ENCODE measurements at places on chromosomes 5 and 9.

DNA sequence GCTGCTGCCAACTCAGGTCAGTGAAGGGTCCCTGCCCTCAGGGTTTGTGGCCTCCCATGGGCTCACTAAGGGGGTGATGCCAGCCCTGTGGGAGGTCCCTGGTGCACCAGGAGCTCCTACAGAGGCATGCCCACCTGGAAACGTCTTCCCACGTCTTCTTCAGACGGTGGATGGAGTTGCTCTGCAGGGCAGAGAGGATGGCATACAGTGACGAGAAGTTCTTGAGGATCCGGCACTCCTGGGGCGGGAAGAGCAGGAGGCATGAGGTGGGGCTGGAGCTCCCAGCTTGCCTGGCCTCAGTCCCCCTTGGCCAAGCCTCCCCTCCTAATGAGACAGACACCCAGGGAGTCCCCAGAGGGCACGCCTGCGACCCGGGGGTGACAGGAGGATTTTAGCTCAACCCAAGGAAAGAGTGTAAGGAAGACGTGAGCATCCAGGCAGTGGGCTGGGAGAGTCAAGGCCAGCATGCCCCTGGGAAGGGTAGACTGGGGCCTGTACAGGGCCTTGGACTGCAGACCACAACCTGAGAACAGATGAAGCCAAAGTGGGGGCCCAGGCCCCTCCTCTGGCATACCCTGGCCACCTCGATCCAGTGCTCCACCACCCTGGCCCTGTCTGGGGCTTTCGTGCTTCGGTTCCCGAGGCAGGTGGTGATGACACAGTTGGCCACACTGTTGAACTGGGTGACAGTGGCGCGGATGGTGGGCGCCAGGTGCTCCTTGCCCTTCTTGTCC lies 14.4 kb downstream of the RALGDS start:
- no peak for DNase-seq

- DNase-seq: no peak
Measured at GRCh38 chr5:23001120-23001519, 148.0 kb upstream of the CDH12 start.

DNA sequence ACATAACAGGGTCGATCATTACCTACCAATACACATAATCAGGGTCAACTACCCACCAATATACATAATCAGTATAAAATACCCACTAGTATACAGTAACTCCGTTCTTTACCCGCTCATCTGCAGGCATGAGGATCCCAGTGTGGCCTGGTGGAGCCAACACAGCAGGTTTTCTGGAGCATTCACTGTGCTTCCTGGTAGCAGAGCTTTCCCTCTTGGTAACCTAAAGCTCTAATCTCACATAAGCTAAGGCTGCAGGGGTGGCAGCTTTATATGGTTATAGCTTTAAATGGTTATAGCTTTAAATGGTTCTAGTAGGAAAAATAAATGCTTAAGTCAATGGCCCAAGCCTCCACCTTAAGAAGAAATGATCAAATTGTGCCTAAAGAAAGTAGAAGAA lies 11.9 kb downstream of the LCN1 start:
- DNase-seq: no peak

DNA sequence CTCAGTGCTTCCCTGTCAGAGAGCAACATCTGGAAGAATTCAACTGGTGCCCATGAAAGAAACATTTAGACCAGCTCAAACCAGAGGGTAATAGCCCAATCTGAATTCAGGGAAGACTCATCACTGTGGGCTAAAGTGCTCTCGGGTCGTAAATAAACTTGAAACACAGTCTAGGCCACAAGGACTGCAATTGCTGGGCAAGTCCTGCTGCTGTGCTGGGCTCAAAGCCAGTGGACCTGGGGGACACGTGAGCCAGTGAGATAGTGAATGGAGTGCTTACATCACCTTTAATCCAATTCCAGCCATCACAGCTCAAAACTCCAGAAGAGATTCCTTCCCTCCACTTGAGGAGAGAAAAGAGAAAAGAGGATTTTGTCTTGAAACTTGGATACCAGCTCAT lies 78.1 kb upstream of the DAP start:
- DNase-seq: no peak

GRCh38 chr5:150278046-150278730 lies 11.4 kb downstream of the CAMK2A start:
- no peak for DNase-seq

DNA sequence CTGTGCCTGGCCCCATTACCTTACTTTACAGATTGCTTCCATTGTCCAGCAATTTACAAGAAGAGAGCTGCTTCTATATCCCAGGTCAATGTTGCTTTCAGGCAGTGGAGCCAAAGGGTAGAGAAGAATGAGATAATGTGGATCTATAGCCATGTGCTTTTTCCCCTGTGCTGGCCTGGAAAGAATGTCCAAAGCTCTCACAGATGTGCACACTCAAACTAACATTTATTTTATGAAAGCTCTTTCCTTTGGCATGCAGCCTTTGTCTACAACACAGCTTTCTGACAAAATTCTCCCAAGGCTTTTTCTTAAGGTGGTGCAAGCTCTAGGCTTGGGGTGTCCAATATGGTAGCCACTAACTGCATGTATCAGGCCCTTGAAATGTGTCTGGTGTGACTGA lies 217.3 kb downstream of the LRRC70 start:
- DNase-seq: no peak

DNA sequence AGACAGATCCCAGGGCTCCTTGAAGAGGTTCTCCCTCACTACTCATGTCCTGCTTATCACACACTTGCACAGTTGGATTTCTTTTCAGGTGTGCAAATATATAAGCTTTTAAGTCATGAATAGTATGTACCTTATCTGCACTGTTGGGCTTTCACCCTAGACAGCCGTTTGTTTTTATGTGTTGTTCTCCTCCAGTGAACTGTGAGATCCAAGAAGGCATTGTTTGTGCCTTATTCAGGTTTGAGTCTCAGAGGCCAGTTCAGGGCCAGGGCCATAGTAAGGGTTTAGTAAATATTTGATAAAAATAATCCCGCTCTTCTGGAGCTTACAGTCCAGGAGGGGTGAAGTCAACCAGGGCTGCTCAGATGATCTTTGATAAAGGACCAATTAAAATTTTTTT lies 480.0 kb downstream of the TMEM38B start:
- DNase-seq: no peak

- no peak for DNase-seq
Measured at GRCh38 chr9:281741-282645, 67.3 kb downstream of the DOCK8 start.

DNA sequence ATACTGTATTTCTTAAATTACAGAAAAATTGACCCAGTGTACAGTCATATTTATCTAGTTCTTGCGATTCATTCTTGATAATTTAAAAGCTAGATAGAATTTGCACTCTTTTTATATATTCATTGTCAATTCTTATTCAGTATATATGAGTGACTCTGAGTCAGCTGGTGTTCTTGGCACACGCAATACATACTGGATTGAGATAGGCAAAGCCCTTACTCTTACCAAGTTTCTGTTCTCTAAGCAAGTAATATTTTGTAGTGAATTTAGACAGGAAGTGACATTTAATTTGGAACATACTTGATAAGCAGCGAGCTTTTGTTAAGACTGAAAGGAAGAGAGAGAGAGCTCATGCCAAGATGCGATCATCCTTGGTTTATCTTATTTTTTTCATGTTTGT lies 57.7 kb downstream of the GPBP1 start:
- DNase-seq: no peak

DNA sequence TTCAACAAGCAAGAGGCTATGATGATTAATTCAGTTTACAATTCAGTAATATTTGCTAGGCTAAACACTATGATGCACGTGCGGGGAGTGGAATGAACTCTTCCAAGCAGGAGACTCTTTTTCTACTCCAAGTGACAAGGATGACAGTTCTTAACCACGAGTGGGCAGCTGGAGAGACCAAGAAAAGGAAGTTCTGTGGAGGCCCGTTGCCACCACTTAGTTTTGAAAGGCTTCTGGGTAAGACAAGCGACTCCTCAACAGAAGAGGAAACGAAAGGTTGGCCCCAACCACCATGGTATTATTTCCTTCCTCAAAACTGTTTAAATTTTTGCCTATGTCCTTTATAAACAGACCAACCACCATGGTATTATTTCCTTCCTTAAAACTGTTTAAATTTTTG lies 2.8 kb downstream of the DCAF12 start:
- DNase-seq: no peak

- DNase-seq: no peak
Measured at GRCh38 chr9:126586236-126586635, 27.5 kb upstream of the LMX1B start.

- no peak for DNase-seq
Measured at GRCh38 chr9:126207256-126207655, 119.4 kb upstream of the MVB12B start.

GRCh38 chr9:101457003-101457402 lies 21.4 kb upstream of the ALDOB start:
- DNase-seq: no peak

GRCh38 chr5:1141834-1142233 lies 30.0 kb upstream of the SLC12A7 start:
- DNase-seq: no peak

DNA sequence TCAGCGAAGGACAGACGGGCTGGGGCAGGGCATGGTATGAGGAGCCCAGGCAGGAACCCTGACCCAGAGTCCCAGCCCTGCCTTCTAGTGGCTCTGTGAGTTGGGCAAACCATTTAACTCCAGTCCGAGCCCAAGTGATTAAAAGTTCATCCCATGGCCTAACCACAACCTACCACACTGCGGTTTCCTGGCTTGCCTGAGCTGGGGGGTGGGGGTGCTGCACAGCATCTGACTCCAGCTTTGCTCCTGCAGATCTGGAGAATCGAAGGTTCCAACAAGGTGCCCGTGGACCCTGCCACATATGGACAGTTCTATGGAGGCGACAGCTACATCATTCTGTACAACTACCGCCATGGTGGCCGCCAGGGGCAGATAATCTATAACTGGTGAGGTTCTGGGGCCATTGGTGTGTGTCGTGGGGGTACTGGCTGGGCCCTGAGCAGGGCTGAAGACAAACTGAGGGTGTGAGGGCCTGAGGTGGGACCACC lies 49.0 kb downstream of the STOM start:
- DNase-seq: no peak

DNA sequence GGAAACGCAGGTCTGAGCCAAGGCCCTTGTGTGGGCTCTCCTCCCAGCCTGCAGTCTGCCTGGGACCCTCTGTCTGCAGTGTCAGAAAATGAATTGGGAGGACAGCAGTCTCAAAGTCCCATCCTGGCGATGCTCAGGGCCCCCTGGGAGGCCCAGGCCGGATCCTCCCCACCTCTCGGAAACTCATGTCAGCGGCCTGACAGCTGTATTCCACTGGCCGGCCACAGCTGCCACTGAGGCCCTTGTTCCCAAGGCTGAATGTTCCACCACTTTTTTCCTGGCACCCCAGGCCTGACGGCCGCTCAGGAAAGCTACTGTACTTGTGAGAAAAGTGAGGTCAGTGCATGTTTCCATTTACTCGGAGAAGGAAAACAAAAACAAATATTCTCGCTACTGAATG lies 180.0 kb downstream of the FGF18 start:
- DNase-seq: no peak

DNA sequence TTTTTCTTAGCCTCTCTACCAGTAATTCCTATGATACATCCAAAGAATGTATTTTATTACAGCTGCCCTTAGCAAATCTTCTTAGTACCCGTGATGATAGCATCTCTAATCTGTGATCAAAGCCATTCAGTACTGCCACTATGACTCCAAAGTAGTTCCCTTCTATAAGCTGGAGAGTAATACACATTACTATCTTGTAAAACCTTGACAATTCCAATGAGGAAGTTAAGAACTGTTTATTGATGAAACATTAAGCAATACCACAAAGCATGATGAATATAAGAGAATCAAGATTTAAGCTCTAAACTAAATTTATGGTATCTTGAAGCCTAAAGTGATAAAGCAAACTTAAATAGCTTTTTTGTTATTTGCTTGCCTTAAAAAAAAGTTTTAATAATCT lies 86.1 kb downstream of the SMIM23 start:
- no peak for DNase-seq

DNA sequence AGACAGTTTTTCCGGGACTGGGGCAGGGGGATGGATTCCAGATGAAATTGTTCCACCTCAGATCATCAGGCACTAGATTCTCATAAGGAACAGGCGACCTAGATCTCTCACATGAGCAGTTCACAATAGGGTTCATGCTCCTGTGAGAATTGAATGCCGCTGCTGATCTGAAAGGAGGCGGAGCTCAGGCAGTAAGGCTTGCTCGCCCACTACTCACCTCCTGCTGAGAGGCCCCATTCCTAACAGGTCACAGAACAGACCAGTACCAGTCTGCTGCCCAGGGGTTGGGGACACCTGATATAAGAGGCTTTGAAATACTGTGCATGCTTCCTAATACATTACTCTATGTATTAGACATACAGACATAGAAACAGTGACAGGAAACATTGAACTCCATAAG lies 41.1 kb downstream of the PTPRD start:
- DNase-seq: no peak

- no peak for DNase-seq
Measured at GRCh38 chr9:97188545-97188944, 118.9 kb upstream of the CCDC180 start.

GRCh38 chr5:16538006-16538405 lies 72.4 kb upstream of the ZNF622 start:
- no peak for DNase-seq

- no peak for DNase-seq
Measured at GRCh38 chr5:139799359-139799758, 3.8 kb downstream of the PSD2 start.

DNA sequence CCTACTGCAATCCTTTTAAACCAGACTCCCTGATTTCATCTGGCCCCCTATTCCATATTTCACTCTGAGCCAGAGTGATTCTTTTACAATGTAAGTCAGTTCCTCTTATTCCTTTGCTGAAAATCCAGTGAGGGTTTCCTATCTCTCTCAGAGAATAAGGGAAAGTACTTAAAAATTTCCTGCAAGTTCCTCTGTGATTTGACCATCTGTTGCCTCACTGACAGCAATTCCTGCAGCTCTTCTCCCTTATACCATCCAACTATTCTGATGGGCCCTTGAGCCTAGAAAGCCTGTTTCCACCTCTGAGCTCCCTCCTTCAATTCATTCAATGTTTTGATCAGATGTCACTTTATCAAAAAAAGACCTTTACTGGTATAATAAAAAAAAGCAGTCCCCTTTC lies 317.1 kb upstream of the CCNH start:
- DNase-seq: no peak

DNA sequence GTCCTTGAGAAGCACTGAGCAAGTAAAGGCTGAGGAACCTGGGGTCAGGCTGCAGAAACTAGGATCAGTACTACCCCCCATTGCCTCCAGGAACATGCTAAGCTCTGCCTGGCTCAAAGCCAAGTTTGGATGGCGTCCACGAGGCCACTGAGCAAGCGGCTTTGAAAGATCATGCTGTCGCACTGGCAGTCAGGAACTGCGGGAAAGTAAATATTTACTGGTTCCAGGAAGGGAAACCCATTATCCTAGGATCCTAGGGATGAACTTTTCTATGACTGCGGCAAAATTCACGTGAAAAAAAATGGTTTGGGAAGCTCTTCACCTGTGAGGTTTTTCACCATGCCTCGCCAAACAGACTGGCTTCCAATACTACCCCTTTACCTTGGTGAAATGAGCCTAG lies 75.3 kb upstream of the PJA2 start:
- DNase-seq: no peak

DNA sequence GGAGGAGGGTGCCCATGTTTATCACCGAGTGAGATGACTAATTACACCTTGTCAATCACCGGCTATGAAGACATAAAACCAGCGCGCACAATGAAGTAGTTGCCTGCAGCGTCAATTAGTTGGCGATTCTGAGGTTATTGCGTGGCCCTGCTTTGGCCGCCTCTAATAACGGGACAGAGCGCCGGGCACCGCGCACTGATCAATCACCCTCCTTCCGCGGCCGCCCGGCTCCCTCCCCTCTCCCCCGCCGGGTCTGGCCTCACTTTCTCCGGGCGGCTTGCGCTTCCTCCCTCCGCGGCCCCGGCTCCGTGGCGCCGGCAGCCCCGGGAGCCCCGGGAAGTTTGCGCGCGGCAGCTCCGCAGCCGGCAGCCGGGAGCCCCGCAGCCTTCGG lies 3.3 kb upstream of the LHX2 start:
- DNase-seq: no peak

All from NT2/D1 (cell line).